ENCODE measurements at places on chromosomes 1 and 21.

DNA sequence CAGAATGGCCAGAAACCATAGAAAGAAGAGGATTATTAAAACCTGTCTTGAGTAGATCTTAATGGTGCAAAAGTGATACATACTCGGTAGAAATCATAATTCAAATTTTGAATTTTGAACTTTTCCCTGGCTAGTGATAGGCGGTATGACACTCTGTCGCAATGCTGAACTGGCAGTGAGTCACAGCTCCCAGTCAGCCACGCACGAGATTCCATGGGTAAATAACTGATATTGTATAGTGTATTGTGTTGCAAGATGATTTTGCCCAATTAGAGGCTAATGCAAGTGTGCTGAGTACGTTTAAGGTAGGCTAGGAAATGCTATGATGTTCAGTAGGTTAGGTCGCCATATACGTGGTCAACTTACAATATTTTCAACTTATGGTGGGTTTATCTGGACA, 207.0 kb downstream of the SIPA1L2 start:
- no peak for DNase-seq

DNA sequence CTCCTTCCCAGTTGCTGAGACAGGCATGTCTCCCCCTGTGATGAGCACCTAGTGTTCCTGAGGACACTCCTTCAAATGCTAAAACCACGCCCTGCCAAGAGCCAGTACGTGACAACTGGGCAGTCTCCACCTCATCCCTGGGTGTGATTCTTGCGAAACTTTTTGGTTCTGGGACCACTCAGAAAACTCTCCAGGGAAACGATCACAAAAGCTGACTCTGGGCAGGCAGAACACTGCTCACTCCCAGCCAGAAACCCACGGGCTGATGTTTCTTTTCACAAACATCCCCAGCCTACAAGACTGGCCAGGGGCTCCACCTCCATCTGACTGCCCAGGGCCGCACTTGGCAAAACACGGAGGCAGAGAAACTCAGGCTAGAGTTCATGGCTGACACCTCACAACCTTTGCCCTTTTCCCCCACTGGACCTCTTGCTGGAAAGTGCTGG, 24.4 kb downstream of the DHRS3 start:
- no peak for DNase-seq

- DNase-seq = no peak
Observed at GRCh38 chr1:28510970-28511440, 5.2 kb downstream of the RCC1 start.

GRCh38 chr1:62318320-62318755, 896 bp downstream of the KANK4 start:
- no peak for DNase-seq

GRCh38 chr1:41800311-41800829, 118.4 kb downstream of the HIVEP3 start:
- no peak for DNase-seq

GRCh38 chr1:67764633-67765032, 68.6 kb downstream of the GNG12 start:
- no peak for DNase-seq

DNA sequence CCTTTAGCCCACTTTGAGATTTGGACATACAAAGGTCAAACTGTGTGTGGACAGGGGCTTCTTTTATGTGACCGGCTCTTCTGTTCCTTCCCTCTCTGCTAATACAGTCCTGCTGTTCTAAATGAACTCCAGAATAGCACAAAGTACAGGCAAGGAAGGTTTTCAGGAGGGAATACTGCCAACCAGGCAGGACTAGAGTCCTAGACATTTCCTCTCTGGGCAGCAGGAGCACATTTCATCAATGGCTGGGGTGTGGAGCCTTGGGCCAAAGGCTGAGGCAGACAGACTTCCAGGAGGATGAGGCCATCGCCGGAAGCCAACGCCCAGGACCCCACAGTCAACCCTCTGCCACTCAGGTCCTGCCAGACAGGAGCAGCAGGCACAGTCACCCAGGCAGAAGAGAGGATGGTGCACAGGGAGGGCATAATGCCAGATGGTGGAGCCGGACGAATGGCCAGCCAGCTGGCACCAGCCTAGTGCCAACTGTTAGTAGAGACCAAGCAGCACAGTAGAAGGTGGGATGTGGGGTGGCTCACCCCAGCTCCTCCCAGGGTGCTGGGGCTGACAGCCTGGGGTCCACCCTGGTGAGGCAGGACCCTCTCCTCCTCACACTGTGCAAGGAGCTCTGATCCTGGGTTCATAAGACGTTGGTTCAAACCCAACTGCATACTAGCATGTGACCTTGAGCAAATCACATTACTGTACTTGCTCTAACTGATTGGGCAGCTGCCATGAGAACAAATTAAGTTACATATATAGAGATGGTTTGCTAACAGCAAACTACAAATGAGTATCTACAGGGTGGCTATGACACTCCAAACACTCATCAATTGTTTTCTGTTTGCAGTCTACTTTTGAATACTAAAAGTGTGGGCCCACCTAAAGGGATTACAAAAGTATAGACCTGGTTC, 410.7 kb downstream of the SIPA1L2 start:
- DNase-seq = no peak

GRCh38 chr1:28309702-28310101, 19.1 kb upstream of the MED18 start:
- no peak for DNase-seq
